NCI-H2029 treated with DMSO at 0.1 percent for 48 hours (cell line): ENCODE measurements at places on chromosomes 2 and 18.

DNA sequence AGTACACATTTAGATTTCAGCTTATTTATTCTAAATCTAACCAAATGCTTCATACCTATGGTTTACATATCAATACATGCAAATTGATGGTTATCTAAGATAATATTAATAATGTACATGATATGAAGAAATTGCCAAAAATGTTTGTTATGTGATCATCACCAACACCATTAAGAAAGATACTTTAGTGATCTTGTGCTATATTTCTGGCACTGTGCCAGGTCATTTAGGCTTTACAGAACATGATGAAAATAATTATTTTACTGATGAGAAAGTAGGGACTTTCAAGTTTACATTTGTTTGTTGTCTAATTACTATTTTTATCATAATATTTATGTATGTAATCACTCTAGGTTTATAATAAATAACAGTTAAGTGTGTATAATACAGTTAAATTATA lies 158.3 kb downstream of the GULP1 start:
- no peak for DNase-seq

DNA sequence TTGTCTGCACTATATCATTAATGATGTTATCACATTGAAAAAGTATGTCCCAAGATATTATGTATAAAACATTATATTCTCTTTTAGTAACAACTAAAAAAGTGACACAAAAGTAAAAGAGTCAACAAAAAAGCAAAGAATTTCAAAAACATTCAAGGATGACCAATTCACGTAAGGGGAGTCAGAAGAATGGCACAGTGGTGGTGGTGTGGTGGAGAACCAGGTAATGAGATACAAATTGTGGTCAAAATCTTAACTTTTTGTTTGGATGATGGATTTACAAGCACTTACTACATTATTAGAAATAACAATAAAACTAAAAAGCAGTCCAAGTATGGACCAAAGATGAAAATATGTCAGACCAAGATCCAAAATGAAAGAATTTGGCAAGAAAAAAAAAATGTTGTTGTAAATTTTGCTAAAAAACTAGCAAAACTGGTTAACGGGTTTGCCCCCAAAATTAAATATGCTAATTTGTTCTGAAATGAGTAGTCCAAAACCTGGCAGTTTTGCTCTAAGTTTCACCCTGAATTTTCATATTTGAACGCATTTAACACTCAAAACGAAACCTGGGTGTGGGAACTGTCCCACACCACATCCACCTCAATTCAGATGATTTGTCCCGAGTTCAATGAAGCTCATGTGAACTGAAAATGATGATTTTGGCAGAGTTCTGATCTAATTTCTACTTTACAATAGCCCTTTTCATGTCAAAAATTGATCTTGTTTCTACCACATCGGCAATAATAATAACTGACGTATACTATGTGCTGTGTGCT lies 135.8 kb downstream of the IKZF2 start:
- DNase-seq, result no peak

DNA sequence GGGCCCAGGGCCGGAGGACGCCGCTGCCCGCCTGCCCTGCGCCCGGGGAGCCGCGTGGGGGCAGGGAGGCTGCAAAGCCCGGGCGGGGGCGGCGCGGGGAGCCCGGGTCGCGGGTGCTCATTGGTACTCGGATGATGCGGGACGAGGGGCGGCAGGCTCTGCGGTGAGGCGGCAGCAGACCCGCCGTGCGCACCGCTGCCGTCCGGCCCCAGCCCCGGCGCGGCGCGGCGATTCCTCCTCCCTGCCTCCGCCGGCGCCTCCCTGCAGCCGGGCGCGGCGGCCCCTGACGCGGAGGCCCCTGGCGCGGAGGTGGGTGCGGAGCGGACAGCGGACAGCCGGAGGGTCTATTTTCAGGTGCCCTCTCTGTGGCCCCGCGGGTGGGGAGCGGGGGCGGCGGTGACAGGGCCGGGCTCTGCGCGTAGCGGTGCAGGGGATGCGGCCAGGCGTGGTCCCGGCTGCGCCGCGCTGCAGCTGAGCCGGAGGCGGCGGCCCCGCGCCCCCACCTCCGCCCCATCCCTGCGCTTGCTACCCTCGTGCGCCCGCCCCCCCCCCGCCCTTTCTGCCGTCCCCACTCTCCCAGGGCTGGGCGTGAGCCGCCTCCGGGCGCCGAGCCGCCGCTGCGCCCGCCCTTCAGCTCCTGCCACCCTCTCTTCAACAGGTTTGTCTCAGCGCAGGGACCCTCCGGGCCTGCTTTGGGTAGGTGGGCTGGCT lies 640 bp downstream of the SPTBN1 start:
- no peak for DNase-seq

- DNase-seq, result no peak
These were observed 29.4 kb downstream of the PLEKHM3 start for GRCh38 chr2:207995887-207996286.

- peak; percentile 49 for DNase-seq
These were observed 39.4 kb downstream of the MYT1L start for GRCh38 chr2:2291500-2292260.

DNA sequence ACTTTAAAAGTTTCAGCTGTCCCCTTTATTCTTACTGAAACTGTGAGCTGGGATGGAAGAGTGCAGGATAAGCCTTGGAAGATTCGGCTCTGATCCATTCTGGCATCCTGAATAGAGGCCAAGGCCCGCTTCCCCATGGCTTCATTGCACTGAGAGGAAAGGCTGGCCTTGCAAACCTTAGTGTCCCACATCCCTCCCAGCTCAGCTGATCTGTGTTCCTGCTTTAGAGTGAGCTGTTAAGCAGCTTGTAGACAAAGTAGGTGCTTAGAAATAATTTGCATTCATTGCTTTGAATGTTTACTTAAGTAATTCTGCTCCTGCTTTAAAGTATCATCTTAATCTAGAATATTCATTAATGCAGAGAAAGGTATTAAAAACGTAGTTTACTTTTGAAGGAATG lies 169.6 kb upstream of the BOD1L2 start:
- DNase-seq, result no peak
